KBM-7 (cell line): ENCODE measurements at places on chromosomes 12 and 14.

DNA sequence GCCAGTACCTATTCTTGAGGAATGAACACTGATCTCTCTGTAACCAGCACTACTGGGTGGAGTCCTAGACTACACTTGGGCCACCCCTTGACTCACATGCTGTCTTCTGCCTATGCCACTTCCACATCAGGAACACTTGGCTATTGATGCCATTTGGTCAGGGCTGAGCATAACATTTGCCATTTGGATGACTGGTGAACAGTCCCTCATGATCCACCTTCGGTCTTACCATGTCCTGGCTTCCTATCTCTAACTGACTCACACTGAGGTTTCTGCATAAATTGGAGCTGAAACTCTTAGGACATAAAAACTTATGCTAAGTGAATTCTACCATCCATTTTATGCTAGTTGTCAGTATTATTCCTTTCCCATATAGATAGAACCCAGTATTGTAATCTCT lies 91.7 kb upstream of the PELI2 start:
- no peak for DNase-seq

- DNase-seq = no peak
Observed at GRCh38 chr14:104803280-104803911, 2.5 kb downstream of the ZBTB42 start.

DNA sequence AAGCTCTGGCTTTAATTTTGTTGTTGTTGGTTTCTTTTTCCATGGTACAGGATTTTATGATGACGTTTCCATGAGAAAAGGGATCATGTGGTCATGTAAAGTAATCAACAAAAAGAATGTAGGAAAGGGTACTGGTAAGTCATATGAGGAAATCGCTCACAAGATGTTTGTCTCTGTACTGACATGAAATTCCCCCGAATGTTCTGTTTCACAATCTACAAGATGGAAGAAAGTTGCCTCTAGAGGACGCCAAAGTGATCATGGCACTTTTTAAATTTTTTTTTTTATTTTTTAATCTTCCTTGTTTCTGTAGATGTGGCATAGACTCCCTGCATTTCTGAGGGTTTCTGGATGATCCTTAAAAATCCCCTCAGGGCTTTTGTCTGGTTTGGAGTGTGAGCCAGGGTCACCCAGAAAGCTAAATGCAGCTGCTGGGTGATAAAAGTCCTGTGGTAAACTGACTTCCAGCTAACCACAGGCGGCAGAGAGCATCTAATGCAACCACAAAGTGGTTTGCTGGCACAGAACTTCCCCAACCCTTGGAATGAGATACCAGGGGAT lies 393.5 kb downstream of the CCDC91 start:
- DNase-seq = peak; percentile 90

DNA sequence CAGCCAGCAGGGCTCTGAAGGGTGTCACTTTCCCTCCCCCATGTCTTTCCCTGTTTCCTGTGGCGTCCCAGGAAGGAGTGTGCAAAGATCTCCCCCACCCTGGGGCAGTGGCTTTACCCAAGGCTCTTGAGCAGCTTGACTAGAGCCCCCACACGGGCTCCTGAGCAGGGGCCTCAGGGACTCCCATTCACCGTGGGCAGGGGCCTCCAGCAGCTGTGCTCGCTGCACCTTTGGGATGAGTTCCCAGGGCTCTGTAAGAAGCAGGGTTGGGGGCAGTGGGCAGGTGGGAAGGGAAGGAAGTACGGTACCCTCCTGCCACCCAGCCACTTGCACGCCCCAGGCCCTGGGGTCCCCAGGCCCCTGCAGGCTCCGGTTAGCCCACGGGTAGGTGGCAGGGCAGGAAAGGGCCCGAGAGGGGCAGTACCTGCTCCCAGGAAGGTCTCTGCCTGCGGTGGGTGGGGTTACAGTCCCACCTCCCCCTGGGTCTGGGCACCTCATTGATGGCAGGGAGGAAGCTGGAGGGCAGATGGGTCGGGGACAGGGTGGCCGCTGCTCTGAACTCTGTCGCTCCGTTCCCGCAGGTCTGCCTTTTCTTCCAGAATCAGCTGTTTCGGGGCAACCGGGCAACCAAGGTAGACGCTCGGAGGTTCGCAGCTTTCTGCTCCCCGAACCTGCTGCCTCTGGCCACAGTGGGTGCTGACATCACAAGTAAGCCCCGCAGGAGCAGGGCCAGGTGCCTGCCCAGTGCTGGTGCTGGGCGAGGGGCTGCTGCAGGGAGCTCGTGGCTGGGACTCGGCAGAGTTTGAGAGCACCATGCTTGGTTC lies 13.0 kb downstream of the ASPG start:
- no peak for DNase-seq

DNA sequence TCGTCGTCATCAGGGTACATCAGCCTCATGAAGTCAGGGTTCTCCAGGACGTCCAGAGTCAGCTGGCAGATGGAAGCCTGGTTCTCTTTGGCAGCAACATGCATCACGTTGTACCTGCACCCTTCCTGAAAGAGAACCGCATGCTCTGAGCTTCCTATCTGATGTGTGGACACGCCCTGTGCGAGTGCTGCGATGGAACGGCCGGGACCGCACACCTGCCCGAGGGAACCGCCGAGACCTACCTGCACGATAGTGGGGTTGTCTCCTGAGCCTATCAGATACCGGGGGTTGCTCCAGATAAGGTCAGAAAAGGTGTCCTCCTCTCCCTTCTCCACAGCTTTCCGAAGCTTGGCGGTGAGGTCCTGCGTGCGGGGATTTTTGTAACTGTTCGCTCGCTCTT lies 13.7 kb downstream of the ANKLE2 start:
- no peak for DNase-seq
